Naive thymus-derived CD8-positive, alpha-beta T cell (primary cell): ENCODE measurements at places on chromosomes 12 and 14.

DNA sequence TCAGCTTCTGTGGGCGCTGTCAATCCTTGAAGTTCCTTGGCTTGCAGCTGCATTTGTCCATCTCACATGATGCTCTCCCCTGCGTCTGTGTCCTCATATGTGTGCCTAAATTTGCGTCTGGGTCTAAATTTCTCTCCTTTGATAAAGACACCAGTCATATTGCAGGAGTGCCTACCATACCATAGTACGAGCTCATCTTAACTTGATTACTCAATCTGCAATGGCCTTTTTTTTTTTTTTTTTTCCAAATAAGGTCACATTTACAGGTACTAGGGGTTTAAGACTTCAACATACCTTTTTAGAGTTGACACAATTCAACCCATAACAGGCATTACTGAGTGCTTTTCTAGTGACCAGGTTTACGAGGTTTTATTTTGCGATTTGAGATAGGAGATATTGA lies 233.3 kb upstream of the TBX3 start:
- no peak for DNase-seq

- DNase-seq: no peak
Observed at GRCh38 chr14:38973083-38973700, 129.8 kb downstream of the SEC23A start.

DNA sequence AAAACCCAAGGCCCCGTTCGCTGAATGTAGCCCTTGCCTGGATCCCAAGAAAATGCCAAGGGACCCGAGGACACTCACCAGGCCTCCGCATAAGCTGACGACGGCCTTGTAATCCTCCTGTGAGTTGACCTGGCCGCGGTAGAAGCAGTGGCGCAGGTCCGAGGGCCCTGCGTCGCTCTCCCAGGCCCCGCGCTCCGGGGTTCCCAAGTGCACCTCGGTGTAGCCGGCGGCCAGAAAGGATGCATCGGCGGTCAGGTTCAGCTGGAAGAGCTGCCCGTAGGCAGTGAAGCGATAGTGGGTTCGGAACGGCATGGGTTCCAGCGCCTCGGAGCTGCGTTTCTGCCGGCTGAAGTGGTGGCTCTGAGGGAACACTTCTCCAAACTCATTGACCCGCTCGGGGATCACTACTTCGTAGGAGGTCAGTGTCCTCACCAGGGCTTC lies 1.2 kb downstream of the ADAMTS20 start:
- DNase-seq: no peak

DNA sequence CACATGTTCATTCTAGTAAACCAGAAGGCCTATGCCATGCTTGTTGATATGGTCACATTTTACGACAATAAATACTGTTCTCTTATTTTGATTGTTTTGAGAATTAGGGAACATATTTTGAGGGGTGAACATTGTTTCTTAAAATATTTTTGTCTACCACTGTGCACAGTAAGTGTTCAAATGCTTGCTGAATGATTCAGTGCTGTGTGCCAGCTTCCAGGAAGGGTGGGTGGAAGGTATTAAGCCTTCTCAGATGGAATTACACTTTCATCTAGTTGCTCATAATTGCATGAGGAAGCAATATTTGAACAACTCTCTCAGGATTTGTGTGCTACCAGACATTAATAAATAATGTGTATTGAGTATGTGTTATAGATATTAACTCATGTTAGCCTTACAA lies 15.5 kb upstream of the TMX1 start:
- DNase-seq: no peak

GRCh38 chr12:113239288-113239771 lies 18.1 kb downstream of the TPCN1 start:
- no peak for DNase-seq

GRCh38 chr12:54364413-54364812 lies at the start of gene GPR84:
GPR84 (minus strand) TSS chr12:54364486; CDS start chr12:54363851, 635 bp downstream.
- DNase-seq: no peak

GRCh38 chr12:104355630-104356029 lies 52.1 kb downstream of the EID3 start:
- no peak for DNase-seq

- DNase-seq: no peak
Observed at GRCh38 chr12:39252628-39253027, 190.3 kb downstream of the KIF21A start.
